ENCODE measurements at places on chromosomes 12 and 14. TPM values are rescaled to one million over a fixed set of nuclear protein-coding genes. Genes with fewer than 3 reads are reported as not detected.

The CLEC2A gene
- total RNA-seq = not detected

The ALX1 gene
- total RNA-seq = 6.7 TPM

The MORN3 gene
- 0.23 TPM for total RNA-seq

The PTHLH gene
- 29.3 TPM for total RNA-seq

The CRACR2A gene
- 1.2 TPM for total RNA-seq

The CLEC9A gene
- total RNA-seq = not detected

The SMAGP gene
- 20.2 TPM for total RNA-seq

The HNF1A gene
- 5.6 TPM for total RNA-seq

The FLVCR2 gene
- 5.8 TPM for total RNA-seq

The PRICKLE1 gene
- 0.85 TPM for total RNA-seq

The IL26 gene
- not detected for total RNA-seq

The TNS2 gene
- total RNA-seq = 21.9 TPM

The TMEM179 gene
- 0.28 TPM for total RNA-seq

The CIROP gene
- total RNA-seq = not detected

The TSPAN8 gene
- not detected for total RNA-seq

The DBX2 gene
- not detected for total RNA-seq

The EML1 gene
- total RNA-seq = 38.0 TPM

The FGF23 gene
- not detected for total RNA-seq

The EEA1 gene
- total RNA-seq = 6.8 TPM

The ADGRD1 gene
- 0.56 TPM for total RNA-seq

The CCNT1 gene
- 14.7 TPM for total RNA-seq
